ENCODE measurements at places on chromosomes 3 and 15.

DNA sequence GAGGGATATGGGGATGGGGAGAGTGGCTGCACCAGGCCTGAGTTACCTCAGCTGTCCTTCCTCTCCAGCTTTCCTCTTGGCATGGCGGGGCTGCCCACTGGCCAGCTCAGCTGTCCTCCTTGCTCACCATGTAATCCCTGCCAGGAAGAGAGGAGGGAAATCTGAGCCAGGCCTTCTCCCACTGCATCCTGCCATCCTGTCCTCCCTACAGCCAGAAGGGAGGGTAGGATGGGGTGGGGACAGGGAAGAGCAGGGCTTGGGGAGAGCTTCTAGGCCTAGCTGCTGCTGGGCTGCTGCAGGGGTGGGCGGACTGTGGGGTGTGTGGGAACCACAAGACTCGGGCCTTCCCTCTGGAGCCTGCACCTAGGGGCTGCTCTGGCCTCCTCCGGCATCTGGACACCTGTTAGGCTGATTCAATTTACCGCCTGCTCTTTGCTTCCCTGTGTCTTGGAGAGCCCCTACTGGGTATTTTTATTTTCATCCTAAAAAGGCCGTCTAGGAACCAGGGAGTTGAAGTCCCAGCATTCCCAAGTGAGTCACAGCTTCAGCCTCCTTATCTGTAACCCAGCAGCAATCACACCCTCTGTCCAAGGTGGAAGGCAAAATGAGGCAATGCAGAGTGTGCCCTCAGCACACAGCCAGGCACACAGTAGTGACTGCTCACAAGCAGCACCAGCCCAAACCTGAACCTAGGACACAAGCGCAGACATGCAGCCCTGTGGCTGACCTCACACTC, 13.1 kb upstream of the KY start:
- DNase-seq = no peak

DNA sequence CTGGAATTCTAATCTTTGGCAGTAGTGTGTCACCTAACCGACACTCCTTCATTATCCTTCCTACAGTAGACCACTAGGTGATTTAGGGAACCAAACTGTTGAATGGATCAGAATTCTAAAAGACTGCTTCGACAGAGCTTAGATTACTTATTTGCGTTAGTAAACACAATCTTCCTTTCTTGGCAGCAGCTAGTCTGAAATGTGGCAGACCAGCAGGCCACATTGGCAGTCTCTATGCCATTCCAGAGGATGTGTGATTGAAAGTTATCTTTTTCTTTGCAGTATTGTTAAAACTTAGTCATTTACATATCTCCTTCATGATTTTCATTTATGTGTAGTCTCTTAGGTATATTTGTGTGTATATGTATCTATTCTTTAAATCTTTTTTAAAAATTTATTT, 23.6 kb downstream of the MBNL1 start:
- no peak for DNase-seq

- DNase-seq = no peak
Observed at GRCh38 chr3:150308037-150308319, 100.1 kb upstream of the TSC22D2 start.

DNA sequence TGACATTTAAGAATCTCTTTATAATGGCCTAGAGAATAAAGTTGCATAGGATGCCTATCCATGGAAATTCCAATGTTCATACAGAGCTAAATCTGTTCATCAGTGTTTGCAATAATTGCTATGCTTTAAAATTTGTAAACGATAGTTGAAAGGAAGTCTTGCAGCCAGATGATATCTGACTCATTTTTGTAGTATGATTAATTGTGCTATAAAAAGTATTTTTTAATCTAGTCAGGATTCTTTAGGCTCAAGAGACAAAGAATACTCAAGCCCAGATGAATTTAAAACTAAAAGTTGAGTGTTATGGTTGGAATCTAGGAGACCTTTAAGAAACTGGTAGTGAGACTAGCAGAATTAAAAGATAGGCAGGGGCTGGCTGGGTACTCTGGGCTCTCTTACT, 50.5 kb downstream of the SUCNR1 start:
- DNase-seq = no peak

GRCh38 chr15:76253691-76254473, 57.4 kb downstream of the ETFA start:
- no peak for DNase-seq

- DNase-seq = no peak
Observed at GRCh38 chr3:53885239-53885638, 3.3 kb upstream of the ACTR8 start.

DNA sequence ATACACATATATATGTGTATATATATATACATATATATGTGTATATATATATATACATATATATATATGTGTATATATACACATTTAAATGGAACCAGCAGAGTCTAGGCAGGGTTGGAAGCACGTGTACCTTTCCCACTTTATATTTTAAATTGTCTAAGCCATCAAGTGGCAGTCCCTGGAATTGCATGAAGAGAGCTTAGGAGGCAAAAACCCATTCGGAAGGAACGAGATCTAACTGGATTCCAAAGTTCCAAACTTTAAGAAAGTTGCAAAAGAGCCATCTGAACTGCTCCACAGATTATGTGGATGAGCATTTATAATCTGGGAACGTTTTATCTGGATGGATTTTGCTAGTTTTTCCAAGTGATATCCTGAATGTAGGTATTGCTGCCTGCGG, 186.5 kb downstream of the FOXP1 start:
- DNase-seq = peak; percentile 48

DNA sequence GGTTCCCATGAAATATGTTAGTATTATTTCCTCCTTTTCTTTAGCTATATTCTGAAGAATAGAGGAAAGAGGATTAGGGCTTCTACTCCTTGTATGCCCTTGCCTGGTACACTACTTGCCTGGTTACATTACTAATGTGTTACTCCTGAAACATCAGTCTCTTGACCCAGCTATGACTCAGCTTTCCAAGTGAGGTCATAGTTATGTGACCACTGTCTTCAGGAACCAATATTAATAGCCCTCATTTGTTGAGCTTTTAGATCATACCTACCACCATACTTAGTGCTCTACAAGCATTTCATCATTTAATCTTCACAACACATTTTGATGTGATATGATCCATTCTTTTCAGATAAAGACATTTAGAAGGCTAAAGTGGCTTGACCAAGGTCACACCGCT, 60.3 kb downstream of the CMSS1 start:
- no peak for DNase-seq

GRCh38 chr3:129065720-129066073, 5.1 kb downstream of the GP9 start:
- DNase-seq = no peak

- DNase-seq = no peak
Observed at GRCh38 chr3:196677931-196678330, 34.1 kb downstream of the CEP19 start.

GRCh38 chr15:48279608-48280007, 51.6 kb upstream of the DUT start:
- DNase-seq = no peak

DNA sequence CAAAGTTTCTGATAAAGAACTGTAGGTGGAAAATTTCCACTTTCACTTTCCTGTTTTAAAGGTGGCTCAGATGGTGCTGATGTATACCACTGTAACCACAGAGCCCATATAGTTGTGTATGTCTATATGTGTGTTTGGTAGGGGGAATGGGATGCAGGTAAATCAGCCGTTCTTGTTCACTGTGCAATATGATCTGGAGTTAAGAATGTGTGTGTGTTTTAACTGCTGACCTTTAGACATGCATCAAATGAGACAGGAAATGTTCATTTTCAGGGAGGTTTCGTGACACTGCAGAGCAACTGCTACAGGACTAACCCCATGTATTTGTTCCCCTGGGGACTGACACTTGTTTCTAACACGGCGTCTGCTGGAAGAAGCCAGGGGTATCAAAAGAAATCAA, 180.5 kb downstream of the TAFA4 start:
- no peak for DNase-seq

DNA sequence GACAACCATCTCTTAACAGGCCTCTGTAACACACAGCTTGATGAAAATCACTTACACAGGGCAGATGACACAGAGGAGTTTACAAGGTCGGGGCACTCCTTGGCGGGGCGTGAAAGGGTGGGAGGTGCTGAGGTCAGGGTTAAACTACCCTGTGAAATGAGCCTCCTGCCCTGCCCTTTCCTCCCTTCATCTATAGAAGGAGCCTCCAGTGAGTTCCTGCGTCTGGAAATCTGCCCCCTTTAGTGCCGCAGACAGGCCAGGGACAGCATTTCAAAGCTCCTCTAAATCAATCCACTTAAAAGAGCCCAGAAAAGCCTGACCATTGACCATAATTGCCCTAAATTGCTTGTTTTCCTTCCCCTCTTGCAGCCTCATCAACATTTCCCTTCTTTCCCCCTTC, 1.9 kb downstream of the ROBO1 start:
- no peak for DNase-seq

DNA sequence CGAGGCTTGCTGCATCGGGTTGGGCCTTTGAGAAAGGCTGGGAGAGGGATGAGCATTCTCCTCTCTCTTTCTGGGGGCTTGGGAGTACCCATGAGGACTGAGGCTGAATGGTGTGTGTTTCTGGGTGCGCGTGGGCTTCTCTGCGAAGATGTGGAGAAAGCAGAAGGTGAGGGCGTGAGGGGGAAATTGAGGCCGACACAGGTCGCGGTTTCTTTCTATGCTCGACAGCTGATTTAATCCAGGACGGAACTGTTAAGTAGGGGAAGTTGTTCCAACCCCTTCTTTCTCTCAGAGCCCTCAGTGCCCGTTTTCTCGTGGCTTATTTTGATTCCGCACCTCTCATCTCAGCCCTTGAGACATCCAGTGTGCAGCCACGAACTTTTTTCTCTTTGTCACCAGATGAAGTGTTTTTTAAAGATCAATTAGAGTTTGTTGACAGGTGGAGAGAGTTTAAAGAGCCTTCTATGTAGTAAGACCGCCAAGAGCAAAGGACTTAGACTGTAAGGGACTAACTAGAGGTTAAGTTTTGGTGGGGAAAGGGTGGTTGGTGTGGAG, 711 bp downstream of the STARD9 start:
- no peak for DNase-seq

DNA sequence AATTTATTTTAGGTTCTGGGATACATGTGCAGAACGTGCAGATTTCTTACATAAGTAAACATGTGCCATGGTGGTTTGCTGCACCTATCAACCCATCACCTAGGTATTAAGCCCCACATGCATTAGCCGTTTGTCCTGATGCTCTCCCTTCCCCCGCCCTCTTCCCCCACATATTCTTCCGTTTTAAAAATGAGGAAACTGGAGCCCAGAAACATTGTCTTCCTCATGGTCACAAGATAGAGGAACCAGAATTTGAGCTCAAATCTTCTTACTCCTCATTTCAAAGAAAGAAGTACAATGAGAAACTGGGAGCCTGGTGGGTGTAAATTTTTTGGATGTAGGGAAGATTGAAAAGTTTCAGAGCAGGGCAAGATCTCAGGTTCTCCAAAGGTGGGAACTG, 56.1 kb upstream of the USP3 start:
- DNase-seq = no peak

DNA sequence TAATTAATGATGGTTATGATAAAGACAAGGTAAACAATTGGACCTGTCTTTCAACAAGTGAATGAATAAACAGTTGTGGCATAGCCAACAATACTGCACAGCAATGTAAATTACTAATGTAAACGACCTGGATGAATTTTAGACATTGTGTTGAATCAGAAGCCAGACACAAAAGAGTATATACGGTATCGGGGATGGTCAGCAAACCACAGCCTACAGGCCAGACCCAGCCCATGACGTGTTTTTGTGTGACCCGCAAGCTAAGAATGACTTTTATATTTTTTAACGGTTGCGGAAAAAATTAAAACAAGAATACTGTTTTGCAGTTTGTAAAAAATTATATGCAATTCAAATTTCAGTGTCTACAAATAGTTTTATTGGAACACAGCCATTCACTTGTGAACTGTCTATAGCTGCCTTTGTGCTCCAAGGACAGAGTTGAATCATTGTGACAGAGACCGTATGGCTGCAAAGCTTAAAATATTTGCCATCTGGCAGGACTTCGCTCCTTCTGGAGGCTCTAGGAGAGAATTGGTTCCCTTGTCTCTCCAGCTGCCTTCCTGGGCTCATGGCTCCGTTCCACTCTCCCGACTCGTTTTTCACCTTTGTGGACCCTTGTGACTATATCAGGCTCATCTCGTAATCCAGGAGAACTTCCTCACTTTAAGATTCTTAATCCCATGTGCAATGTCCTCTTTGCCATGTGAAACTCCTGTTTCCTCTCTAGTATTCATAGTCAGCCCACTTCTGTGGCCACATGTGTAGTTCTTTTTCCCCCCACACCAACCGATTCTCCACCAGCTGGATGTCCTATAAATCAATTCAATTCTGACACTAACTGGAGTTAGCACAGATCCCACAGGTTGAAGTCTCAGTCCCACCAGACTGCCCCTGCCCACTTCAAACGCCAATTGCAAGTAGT, 72.7 kb downstream of the CMTM8 start:
- DNase-seq = no peak

GRCh38 chr3:5059782-5060181, 62.3 kb upstream of the ARL8B start:
- no peak for DNase-seq

GRCh38 chr3:184368586-184369183, 7.2 kb downstream of the POLR2H start:
- no peak for DNase-seq

GRCh38 chr15:24985224-24985623, 30.4 kb downstream of the SNRPN start:
- DNase-seq = no peak

GRCh38 chr3:119365418-119365817, 71.2 kb downstream of the ARHGAP31 start:
- no peak for DNase-seq

DNA sequence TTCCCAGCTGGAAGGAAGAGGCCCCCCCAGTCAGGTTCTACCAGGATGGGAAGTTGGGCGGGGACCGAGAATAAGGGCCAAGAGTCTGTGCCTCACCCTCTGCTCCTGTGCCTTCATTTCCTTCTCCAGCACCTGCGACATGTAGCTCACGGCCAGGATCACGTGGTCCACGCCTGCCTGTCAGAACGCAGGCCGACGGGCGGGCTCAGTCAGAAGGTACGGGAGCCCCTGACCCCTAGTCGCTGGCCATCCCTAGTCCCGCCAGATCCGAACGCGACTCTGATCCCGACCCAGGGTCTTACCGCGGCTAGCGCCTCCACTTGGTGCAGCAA, 489 bp downstream of the GMPPB start:
- DNase-seq = peak; percentile 66

DNA sequence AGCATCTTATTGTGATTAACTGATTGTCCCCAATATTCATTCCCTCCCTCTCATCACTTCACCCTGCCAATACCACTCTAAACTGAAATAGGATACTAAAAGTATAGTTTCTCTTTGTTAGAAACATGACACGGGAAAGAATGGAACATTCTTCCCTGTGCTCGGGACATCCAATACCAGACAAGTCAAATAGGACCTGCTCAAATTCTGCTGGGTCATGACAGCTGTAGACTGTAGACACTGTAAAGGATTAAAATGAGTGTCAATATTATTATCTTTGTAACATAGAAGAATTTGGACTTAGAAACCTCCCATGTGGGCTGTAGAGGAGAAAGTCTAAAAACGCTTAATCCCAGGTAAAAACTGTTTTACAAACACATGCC, 315.0 kb upstream of the NR2E3 start:
- DNase-seq = no peak

DNA sequence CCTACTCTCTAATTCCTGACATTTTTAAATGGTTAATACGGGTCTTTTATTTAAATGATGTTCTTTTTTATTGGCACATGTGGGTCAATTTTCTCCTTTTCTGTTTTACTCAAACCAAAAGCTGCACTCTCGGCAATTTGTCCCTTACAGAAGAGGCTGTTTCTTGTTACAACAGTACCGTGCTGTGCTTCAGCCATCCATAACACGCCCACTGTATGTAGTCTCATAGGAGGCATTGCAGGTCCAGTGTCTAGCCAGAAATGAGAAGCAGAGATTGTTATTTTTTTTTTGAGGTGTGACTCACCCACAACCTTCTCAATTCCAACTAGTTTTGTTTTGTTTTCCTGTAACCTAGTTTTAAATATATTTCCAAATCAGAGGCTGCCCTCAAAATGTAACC, 164.6 kb downstream of the GMNC start:
- DNase-seq = no peak
